Stimulated activated CD8-positive, alpha-beta memory T cell treated with anti-CD3 and anti-CD28 coated beads, Interleukin-4, amount 100 ng/mL, for 48 hours (primary cell): ENCODE measurements at places on chromosomes 11 and 22.

DNA sequence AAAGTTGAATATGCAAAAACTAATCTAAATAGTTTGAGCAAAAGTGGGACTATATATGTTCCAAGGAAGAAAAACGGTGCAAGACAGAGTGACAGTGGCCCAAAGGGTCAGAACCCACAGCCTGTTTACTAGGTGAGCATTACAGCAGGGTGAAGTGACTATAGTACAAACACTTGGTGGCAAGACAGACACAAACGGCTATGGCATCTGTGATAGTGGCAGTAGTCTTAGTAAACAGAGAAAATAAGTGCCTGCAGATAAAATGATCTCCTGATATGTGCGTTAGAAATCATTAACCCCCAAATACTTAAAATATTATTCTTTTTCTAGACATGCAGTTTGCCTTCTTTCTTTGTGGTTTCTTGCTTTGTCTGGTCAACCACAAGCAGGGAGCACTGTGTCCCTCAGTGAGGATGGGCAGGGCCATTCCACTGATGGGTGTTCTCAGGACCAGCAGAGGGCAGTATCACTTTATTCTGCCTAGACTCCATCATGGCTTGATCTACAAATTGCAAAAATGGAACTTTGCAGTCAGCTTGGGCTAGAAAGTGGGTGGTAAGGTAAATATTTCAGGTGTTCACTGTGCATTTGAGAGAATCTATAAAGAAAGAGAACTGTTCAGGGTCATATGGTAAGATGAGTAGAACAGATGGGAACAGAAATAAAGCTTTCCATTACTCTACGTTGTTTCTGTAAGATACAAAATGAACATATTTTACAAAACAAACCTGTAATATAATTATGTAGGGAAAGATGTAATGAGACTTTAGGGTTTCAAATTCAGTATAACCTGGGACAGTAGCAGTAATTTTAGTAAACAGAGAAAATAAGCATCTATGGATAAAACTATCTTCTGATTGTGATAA lies 198.2 kb downstream of the SWAP70 start:
- peak; percentile 63 for DNase-seq

DNA sequence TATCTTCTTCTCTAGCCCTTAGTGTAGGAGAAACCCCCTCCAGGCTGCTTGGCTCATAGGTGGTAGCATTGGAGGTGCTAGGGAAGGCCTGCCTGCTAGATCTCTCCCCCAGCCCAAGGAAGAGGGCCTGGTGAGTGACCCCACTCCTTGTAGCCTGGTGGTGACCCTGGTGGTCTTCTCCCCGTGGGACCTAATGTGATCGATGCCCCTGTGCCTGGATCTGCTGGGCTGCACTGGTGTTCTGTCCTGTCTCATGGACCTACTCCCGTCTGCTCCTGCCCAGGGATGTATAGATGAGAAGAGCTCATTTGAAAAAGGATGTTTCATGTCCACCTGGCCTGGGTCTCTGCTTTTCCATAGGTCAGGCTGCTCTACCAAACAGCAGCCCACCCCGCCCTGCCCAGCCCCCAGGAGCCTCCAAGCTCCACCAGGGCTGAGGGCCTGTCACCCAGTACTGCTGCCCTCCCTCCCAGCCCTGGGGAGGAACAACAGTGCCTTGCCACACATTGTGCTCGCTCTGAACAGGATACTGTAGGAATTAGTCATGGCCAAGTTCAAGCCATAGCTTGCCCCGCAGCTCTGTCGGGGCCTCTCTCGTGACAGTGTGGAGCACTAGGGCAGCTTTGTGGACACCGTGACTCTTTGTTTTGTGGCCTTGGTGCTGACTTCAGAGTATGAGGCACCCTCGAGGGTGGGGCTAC lies 19.7 kb downstream of the SLC37A2 start:
- DNase-seq: no peak

- peak; percentile 43 for DNase-seq
Observed at GRCh38 chr11:46381819-46382645, 563 bp downstream of the MDK start.

GRCh38 chr11:91066456-91067047 lies 843.7 kb upstream of the CHORDC1 start:
- no peak for DNase-seq

- no peak for DNase-seq
Observed at GRCh38 chr11:7668464-7668863, 4.8 kb downstream of the CYB5R2 start.

DNA sequence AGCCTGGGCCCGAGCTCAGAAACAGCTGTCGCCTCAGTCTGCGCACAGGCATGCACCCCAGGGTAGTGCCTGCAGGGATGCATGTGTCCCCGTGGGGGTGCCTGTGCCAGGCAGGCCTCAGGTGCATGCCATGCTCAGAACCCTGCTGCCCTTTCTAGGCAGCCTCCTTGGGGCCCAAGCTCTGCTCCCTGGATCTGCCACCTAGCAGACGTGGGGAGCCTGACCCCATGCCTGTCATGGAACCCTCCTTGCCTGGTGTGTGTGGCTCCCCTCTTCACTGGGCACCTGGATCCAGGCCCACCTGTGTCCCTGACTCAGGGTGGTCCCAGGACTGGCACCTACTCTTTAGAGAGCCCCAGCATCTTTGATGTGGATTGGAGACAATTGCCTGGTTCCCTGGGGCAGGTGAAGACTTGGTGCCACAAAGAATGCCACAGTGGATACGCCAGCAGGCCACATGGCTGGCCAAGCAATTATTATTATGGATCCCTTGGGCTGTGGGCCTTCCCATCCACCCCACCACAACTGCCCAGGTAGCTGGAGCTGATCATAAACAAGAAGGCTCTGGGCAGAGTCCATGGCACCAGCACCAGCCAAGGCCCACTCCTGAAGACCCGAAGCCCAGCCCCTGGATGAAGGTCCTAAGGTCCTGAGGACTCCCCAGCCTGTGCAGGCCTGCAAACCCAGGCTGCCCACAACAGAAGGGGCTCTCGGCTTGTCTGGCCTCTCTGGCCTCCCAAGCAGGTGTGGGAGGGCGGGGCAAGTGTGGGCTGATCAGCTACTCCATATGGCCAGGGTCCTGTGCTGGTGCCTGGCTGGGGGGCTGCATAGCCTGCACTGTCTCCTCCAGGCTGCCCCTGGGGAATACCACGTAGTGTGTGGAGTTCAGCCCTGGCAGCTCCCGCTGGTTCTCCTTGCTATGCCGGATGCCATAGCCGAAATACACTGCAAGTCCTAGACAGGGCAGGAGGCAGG lies 3.8 kb downstream of the SLC7A4 start:
- no peak for DNase-seq

GRCh38 chr11:102485095-102485722 lies 32.6 kb upstream of the TMEM123 start:
- DNase-seq: no peak

DNA sequence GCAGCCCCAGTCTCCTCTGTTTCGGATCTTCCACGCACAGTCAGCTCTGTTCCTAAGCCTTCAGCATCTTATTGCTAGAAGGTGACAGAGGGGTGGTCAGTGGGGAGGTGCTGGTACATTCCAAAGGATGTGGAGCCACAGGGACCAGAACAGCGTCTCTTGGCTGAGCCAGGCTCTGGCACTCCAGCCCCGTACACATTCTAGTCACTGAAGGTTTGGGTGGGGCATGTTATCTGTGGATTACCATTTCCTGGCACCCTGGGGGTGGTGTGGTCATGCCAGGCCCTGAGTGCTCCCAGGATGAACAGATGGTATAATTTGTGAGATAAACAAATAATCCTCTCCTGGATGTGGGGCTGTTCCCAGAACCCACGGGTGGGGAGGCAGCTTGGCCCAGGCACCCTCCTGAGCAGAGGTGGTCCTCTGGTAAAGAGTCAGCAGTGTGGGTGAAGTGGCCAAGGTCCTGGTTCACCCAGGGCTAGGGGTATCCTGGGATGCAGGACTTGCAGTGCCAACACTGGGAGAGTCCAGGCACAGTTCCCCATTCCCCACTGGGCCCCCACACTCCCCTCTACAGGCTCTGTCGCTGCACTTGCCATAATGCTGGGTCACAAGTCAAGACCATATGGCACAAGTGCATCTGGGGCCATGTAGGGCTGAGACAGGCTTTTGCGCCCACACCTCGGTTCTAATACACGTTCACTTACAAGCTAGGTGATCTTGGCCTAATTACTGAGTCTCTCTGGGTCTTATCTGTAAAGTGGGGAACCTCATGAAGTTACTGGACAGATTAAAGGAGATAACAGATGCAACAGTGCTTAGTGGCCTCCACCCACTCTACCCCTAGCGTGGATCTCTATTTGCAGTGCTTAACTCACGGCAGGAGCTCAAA lies 33.0 kb downstream of the DKK3 start:
- DNase-seq: no peak

DNA sequence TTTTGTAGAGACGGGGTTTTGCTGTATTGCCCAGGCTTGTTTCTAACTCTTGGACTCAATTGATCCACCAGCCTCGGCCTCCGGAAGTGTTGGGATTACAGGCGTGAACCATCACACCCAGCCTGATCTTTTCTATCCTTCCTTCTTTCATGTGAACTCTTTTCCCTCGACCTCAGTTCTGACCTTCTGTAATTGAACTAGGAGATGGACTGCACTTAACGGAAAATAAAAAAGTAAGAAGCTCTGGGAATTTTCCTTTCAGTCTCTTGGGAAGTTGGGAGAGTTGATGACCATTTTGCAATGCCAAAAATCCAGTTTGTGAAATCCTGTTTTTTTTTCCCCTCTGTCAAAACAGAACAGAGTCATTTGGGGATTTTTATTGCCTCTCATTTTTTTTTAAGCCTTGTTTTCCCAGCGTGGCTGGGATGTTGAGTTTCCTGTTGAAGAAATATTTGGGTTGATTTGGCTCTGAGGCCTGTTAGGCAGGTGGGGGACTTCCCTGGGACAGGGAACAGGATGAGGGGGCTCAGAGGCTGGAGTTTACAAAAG lies 26.9 kb upstream of the CYB5R3 start:
- no peak for DNase-seq

DNA sequence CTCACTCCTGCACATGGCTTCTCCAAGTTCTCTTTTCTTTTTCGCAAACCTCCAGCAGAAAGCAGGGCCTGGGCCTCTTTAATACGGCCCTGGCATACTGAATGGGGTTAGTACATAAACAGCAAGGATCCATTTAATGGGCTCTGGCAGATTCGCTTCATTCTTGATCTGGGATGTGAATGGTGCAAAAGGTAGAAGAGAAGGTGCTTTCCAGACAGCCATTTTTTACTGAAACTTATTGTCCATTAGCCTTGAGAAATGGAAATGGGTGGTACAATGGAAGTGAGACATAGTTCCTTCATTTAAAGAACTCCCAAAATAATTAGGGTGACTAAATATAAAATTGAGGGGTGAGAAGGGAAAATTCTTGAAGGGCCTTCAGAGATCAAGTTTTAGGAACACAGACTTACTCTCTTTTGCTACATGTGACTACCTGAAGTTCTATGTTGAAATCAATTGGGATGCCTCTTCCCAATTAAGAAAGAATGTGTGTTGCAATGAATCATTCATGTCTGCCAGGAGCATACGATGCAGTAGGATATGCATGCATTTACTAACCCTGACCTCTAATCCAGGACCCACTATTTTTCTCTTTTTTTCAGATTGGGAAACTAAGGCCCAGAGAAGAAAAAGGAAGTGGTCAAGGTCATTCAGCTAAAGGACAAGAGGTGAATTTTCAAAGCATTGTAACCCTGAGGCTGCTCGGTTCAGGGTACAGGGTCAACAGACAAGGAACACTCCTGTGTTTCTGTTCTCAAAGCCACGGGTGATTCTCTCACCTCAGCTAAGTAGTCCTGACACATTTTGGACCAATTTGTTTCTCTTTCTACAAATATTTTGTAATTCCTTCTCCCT lies 144.1 kb downstream of the BBOX1 start:
- no peak for DNase-seq

- DNase-seq: no peak
Observed at GRCh38 chr11:47021965-47022364, 85.4 kb downstream of the CSTPP1 start.

DNA sequence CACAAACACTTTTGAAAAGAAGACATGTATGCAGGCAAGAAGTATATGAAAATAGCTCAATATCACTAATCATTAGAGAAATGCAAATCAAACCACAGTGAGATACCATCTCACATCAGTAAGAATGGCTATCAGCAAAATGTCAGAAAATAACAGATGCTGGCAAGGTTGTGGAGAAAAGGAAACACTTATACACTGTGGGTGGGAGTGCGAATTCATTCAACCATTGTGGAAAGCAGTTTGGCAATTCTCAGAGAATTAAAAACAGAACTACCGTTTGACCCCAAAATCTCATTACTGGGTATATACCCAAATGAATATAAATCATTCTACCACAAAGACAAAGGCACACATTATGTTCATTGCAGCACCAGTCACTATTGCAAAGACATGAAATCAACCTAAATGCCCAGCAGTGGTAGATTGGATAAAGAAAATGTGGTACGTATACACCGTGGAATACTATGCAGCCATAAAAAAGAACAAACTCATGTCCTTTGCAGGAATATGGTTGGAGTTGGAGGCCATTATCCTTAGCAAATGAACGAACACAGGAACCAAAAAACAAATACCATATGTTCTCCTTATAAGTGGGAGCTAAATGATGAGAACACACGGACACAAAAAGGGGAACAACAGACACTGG lies 18.5 kb downstream of the MMP13 start:
- DNase-seq: no peak

DNA sequence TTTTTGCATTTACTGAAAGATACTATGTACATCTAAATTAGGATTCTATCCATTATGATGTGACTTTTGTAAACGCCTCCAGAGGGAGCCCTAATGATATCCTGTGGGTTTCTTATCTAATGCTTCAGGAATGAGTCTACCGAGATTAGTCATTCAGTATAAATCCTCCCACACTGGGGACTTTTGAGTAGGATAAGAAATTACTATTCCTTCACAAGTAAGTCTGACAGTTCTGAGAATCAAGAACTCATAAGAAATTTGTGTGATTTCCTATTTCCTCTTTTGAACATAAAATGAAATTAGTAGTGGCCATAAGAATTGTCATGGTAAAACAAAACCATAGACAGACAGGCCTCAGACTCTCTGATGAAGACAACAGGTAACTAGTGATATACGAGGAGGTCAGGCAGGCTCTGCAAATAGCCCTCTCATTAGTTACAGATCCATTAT lies 10.0 kb upstream of the OR5M1 start:
- no peak for DNase-seq

DNA sequence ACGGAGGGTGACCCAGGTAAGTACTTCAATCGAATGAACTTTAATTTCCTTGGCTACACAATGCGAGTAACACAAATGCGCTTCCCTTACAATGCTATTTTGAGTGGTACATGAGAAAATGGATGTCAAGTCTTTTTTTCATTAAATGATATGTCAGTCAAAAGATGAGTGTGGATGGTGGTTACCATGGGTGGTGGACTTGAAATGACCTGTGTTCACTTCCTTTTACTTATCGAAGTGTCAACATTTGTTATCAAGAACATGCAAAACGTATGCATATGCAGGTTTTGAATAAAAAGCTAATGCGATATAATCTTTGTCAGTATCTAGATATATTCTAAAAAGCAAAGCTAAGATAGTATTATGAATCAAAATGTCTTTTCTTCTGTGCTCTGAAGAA lies 8.8 kb upstream of the APOL5 start:
- no peak for DNase-seq
